ENCODE measurements at places on chromosomes 5 and 9.

DNA sequence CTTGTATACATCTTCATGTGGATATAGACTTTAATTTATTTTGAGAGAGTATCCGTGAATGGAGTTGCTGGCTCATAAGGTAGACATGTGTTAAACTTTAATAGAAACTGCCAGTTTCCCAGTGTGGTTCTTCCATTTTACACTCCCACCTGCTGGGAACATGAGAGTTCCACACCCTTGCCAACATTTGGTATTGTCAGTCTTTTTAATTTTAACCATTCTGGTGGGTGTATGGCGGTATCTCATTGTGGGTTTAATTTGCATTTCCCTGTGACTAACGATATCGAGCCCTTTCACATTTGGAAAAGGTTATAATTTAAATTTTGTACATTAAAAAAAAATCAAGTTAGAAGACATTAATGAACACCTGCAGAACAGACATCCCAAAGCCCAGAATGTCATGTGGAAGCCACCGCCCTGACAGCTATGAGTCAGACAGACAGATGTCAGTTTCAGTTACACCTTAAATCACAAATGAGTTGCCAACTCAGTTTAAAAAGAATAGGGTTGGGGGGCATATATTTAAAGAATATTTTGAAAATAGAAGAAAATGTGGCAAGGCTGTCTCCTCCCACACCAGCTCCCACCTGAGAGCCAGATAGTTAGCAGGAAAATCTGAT lies 36.9 kb downstream of the ANKRD33B start:
- DNase-seq, result no peak

DNA sequence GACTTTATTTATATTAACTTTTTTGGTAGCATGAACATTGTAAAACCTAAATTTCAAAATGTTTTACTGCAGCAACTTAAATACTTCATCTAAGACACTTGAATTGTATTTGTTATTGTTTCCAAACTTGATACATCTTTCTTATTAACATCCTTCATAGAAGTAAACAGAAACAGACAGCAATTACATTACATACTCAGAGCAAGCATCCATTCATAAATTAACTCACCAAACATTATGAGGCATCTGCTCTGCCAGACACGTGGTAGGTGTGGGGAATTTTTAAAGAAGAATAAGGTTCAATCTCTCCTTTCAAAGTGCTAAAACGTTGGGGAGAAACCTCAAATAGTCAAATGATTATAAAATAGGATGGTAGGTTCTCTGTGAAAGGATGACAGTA lies 130.8 kb downstream of the MUSK start:
- no peak for DNase-seq

DNA sequence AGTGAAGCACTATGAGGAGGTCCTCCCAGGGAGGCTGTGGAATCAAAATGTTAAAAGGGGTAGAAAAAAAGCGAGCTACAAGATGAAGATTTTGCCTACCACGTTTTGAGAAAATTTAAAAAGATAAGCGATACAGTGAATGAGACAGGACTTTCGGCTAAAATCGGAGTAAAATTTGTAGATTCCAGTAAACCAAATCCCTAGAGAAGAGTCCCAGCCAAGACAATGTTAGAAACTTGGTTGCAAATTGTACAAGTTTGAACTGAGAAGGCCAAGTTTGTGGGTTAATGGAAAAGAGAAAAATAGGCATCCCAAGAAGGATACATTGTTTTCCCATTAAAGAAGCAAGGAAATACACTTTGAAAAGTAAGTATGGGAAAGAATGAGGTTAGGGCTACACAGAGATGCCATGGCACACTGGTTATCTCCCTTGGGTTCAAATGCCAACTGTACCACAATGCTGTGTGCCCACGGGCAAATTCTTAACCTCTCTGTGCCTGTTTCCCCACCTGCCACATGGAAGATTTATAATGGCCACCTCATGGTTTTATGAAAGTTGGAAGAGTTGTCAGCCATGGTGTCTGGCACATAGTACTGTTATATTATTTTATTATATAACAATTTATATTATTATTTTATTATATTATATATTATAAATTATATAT lies 16.2 kb upstream of the MGAT1 start:
- DNase-seq, result no peak

DNA sequence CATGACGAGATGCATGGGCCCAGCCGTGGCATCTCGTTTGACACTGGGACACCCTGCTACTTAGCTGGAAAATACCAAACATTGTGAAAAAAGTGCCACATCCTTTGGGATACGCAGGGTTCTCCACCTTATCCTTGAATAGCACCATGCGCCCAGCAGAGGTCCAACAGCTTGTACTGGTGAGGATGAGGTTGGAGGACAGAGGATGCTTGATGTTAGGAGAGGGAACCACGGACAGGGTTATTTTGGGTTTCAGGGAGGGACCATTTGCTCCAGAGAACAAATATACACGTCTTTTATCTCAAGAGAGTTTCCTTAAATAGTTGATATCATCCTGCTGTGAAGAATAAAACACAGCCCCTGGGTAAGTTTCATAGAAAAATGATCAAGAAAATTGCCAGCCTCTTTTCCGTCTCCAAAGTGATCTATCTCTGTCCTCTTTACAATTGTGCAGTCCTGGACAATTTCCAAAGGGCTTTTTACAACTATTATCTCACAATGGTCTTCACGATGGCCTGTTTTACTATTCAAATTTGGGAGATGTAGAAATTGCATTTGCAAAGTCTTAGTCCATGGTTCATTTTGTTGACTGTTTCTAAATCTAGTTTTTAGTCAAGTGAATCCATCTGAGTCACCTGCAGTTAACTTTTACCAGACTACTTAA lies 19.9 kb upstream of the FRRS1L start:
- no peak for DNase-seq

DNA sequence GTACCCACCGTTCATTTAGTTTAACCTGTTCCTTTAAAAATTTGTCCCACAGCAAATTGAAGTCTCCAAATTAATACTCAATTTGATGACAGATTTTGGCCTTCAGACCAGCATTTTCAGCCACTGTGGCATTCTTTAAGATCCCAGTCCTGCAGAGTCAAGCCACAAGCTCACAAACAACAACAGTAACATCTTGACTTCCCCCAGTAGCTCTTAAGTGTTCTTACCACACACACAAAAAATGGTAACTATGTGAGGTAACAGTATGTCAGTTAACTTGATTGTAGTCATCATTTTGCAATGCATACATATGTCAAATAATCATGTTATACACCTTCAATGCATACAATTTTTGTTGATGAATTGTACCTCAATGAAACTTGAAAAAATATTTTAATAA lies 247.9 kb downstream of the LURAP1L start:
- no peak for DNase-seq

- DNase-seq, result no peak
These were observed 11.2 kb upstream of the OLFM1 start for GRCh38 chr9:135076143-135076875.

- DNase-seq, result no peak
These were observed 52.9 kb upstream of the ZNF366 start for GRCh38 chr5:72559866-72560766.

GRCh38 chr9:90919883-90920282 lies 118.3 kb downstream of the SYK start:
- DNase-seq, result no peak

- DNase-seq, result no peak
These were observed 34.1 kb upstream of the NFIB start for GRCh38 chr9:14348123-14348372.

- no peak for DNase-seq
These were observed 407.7 kb downstream of the PDE4D start for GRCh38 chr5:59485629-59486439.

- DNase-seq, result no peak
These were observed 235.7 kb downstream of the CDK5RAP2 start for GRCh38 chr9:120344230-120344629.

DNA sequence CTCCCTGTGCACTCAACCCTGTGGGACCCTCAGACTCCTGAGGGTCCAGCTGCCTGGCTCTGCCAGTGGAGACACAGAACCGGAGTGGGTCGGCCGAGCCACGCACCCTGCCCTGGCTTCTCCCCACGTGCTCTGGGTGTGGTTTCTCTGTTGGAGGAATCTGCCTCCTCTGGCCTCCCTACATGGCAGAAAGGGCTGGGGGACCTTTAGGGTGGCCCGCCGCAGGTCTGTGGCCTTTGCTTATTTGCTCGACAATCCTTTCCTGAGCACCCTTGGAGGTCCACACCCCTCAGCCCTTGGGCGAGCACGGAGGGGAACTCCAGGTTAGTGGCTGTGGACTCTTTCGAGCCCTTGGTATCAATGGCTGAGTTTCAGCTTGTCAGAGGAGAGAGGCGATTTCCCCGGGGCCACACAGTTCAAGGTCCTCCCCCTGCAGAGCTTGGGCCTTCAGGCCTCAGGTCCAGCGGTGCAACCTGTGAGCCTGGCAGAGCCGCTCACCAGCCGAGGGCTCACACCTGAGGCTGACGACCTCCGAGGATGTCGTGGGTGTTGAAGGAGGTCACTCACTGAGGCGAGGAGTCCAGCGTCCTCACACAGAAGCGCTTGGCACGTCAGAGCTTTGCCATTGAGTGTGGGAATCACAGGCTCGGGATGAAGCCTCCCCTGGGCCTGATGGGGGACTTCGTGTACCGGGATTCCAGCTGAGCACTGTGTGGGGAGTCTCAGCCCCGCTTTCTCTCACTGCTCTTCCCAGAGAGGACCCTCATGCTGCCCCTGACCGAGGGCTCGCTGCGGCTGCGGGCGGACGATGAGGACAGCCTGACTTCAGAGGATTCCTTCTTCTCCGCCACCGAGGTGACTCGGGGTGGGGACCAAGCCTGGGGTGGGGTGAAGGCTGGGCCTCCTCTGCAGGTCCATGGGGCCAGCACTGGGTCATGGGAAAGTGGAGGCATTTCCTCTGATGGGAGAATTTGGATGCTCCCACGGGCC lies 20.8 kb upstream of the DOLPP1 start:
- DNase-seq, result no peak

GRCh38 chr5:164998590-164998989 lies 1493.2 kb downstream of the MAT2B start:
- DNase-seq, result no peak

DNA sequence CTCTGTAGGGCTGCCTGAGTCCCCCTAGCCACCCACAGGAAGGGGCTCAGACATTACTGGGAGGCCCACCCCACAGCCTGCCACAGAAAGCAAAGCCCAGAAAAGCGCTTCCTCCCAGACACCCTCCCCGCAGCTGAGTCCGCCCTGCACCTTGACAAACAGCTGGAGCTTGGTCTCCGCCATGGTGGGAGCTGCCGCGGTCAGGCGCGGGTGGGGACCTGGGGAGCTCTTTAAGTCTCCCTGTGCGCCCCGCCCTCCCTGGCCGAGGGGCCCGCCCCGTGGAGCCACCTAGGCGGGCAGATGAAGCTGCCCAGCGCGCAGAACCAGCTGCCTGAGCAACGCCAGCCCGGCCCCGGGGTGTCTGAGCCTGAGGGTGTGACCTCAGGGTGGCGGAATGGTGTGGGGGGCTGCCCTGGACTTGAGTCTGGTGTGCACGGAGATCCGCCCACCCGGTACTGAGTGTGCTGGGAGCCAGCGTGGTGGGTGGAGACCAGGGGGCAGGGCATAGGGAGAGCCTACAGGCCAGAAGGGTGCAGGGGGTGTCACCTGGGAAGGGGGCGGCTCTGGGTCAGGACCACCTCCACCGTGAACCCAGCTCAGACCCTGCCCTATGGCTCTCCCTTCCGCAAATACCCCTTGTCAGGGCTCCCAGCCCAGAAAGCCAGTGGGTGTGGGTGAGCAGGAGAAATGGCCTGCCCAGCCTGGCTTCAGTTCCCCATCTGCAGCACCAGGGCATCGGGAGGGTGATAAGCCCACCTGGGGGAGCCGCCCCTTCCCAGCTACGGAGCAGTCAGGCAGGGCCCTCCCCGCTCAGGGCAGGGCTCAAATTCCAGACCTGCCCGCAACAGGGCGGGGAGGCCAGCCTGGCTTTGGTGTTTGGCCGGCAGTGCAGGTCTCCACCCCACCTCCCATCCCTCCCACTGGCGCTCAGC lies at the start of gene CLIC3:
Gene CLIC3 (minus strand): TSS at position 208 of the 932 bp plus-strand sequence. CDS start 25 bp downstream, at position 183.
- DNase-seq, result no peak

GRCh38 chr5:172140866-172141265 lies 47.2 kb downstream of the STK10 start:
- DNase-seq, result no peak
